Activated T-cell treated with anti-CD3 and anti-CD28 coated beads, Interleukin-2, amount 50 U/mL, for 4 hours (primary cell): ENCODE measurements at places on chromosomes 7 and 10. TPM values are rescaled to one million over a fixed set of nuclear protein-coding genes. Genes with fewer than 3 reads are reported as not detected.

DNA sequence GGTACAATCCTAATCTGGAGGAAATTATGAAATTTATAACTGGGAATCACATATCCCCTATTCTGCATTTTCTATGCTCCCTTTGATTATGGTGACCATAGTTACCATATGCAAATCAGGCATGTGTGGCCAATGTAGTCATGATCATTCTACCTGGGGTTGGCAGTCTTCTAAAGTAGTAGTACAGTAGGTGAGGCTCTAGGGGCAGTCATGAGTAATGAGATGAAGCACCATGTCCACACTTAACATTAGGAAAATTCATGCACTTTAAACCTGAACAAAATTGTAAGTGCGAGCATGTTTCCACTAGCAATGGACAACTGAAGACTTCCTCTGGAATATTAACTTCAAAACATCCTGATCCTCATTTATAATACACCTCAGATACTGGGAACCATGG is 545.9 kb downstream of the SUGCT start:
- DNase-seq: no peak

DNA sequence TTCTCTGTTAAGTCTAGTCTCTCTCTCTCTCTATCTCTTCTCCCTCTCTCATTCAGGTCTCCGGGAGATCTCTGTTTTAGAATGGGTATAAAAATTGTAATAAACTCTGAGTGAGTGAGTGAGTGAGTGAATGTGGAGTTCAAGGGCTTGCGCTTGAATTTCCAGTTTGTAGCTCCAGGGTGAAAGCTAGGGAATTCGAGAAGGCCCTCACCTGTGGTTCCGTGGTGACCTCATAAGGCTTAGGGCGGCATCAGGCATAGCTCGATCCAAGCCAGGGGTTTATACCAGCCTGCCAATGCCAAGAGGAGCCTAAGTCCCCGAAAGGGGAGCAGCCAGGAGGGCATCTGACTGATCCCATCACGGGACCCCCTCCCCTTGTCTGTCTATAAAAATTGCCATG is 456 bp downstream of the AKR1B15 start:
- no peak for DNase-seq

Gene EGR2
- total RNA-seq: 99.5 TPM

GRCh38 chr10:132423966-132424861 is 27.2 kb downstream of the PWWP2B start:
- DNase-seq: no peak

DNA sequence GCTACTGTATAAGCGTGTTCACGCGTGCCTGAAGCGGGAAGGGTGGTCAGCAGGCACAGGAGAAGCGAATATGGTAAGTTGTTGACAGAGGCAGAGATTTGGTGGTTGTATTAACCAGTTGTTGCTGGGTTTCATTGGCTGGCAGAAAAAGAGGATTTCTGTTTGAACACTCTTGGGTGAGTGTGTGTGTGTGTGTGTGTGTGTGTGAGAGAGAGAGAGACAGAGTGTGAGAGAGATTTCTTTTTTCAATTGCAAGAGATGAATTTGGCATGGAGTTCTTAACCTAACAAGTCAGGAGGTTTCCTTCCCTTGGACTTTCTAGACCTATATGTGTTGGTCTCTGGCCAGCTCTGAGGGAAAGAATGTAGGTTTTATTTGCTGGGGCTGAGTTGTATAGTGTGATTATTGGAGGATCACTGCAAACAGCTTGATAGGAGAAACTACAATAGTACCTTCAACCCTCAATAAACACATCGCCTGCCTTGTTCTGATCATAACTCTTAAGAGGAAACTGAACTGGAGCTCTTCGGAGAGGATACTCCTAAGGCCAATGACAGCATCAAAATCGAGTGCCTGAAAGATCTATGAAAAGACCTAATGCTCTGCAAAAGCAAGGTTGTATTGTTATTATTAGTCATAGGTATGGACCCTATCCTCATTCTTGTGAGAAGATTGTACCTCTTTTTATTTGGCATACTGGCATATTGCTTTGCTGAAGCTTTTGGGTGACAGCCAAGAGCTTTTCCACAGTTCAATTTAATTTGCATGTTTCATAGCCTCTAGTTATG is 1.2 kb downstream of the MCU start:
- no peak for DNase-seq

- no peak for DNase-seq
These were observed 3.6 kb downstream of the FIGNL1 start for GRCh38 chr7:50446542-50446960.

Gene MBLAC1
- total RNA-seq: 3.2 TPM

- no peak for DNase-seq
These were observed 416.2 kb downstream of the EXOC4 start for GRCh38 chr7:133669061-133669455.

DNA sequence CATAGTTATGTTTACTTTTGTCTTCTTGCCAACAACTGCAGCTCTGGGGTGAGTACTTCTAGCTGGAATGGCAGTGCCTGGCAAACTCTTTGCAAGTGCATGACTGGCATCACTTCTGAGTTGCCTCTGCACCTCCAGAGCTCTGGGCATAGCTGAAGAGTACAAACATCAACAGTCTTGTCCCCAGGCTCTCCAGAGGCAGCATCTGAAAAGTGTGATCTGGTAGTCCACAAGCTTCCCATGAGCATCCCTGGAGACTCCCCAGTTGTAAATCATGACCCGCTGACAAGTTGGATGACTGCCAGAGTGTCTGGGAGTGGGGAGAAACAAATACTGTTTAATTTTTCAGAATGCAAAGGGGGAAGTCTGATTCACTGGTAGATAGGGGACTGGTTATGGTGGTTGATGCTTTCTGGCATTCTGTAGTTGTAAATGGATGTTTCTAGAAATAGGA is 138.9 kb upstream of the CDK13 start:
- no peak for DNase-seq

- DNase-seq: no peak
These were observed 35.1 kb downstream of the FHIP2A start for GRCh38 chr10:114856544-114857287.

Gene COL17A1
- total RNA-seq: not detected

Gene MUC3A
- total RNA-seq: 0.16 TPM

GRCh38 chr10:5591336-5591824 is 66.6 kb downstream of the CALML3 start:
- no peak for DNase-seq

- DNase-seq: no peak
These were observed 219.2 kb downstream of the LRMDA start for GRCh38 chr10:75650648-75651047.

Gene RSU1
- total RNA-seq: 34.7 TPM

GRCh38 chr10:72027498-72027897 is 60.9 kb downstream of the SPOCK2 start:
- DNase-seq: no peak

Gene NAT16
- not detected for total RNA-seq

GRCh38 chr7:70322856-70323255 is 724.6 kb downstream of the AUTS2 start:
- DNase-seq: no peak

DNA sequence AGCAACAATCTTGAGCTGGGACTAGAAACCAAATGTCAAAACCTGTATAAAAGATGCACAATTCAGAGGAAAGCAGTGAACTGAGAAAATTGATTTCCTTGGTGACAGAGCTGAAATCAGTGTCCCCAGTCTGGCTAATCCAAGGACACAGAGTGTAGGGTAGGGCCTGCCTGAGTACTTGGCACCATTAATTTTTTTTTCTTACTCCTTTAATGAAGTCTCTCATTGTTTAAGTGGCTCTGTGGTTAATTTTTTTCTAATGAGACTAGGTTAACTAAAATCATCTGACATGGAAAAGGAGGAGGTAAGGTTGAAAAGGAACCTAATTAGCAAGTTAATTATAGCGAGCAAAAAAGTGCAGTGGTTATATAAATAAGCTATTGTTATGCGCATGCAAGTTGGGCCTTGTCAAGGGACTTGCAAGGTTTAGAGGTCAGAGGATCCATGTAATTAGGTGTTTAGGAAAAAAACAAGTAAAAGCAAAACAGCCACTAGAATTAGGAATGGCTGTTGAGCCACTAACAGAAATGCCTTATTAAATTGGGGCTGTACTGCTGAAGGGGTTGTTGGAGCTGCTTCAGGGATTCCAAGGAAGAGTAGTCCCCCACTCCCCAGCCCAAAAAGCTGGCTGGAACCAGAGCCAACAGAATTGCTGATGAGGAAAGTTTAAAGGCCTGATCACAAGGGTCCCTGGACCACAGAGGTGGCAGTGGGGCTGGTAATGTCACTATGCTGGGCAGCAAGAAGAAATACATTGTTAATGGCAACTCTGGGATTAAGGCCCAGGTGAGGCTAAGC is 58.9 kb upstream of the STRIP2 start:
- DNase-seq: no peak

Gene PNLIPRP3
- total RNA-seq: not detected

- DNase-seq: no peak
These were observed 14.7 kb downstream of the COL1A2 start for GRCh38 chr7:94409200-94409948.

Gene CALHM1
- not detected for total RNA-seq

Gene NPY4R
- not detected for total RNA-seq
